ENCODE measurements at places on chromosomes 13 and 19.

GRCh38 chr19:10430505-10431253 is 10.3 kb downstream of the PDE4A start:
- DNase-seq: no peak

DNA sequence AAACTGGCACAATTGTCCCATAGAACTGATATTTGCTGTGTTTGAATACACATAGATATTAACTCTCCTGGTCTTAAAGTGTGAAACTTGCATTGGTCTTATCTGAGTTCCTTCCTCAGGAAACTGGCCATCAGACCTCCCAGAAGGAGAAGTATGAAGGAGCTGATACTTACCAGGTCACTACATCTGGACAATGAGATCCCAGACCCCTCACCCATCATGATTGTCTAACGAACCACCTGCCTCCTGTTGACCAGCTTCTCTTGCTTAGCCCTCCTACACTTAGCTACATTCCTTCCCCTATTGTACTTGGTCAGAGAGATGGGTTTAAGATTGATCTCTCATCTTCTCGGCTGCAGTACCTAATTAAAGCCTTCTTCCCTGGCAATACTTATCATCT is 413.3 kb downstream of the KCTD12 start:
- DNase-seq: no peak

DNA sequence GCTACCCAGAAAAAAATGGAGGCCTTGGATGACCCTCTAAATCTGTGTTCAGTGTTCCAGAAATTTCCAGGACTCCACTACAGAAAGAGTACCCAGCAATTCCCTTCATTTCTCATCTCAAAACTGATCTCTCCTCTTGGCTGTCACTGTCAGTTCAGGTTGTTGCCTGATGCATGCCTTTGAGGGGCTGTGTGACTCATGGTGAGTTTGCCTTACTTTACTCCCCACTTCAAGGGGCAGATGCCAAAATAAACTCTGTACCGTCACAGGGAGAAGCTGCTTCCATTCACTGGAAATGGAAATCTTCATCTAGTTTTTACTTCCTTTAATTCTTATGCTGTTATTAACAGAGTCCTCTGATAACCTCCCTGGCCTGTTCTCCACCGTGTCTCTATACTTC is 1075.0 kb downstream of the DIAPH3 start:
- DNase-seq: peak; percentile 72

- DNase-seq: no peak
Observed at GRCh38 chr19:35011737-35012682, 11.9 kb downstream of the GRAMD1A start.

- peak; percentile 63 for DNase-seq
Observed at GRCh38 chr19:41426952-41427646, at the start of gene B3GNT8. Gene B3GNT8 (minus strand): TSS chr19:41427374. CDS start chr19:41426778, 596 bp downstream.
